ENCODE measurements at places on chromosomes 5 and 9. TPM values are rescaled to one million over a fixed set of nuclear protein-coding genes. Genes with fewer than 3 reads are reported as not detected.

The GLDC gene
- polyA plus RNA-seq = not detected

DNA sequence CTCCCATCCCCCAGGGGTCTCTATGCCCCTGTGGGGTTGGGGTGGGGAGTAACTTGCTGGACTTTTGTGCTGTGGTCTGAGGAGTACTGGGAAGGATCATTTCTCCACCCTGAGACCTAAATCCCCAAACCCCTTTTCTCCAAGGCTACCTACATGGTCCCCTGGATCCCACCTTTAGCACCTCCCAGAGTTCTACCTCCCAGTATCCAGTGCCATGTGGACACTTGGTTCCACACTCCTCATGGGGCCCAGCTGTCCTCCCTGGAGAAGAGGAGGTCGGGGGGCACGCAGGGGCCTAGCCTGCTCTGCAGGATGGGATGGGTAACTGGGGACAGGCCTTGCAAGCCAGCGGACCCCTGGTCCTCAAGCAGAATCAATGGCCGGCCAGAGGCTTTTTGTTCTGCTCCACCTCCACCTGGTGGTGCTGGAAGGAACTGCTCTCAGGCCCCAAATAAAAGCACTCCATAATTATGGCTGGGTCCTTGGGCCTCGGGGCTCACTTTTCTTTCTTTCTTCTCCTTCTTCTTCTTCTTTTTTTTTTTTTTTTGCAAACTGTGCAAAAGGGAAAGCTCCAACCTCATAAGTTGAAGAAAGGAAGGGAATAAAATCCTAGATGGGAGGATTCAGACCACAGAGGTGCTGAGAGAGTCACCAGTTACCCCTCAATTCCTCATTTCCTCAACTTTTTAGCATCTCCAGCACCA lies 68.4 kb downstream of the PSD2 start:
- no peak overlapping the region for H3K4me3 ChIP-seq
- no peak overlapping the region for H3K27ac ChIP-seq
- peak; percentile 74 for DNase-seq
- no peaks in the 10 kb centered on the region for H3K36me3 ChIP-seq
- no peaks in the 10 kb centered on the region for H3K27me3 ChIP-seq

DNA sequence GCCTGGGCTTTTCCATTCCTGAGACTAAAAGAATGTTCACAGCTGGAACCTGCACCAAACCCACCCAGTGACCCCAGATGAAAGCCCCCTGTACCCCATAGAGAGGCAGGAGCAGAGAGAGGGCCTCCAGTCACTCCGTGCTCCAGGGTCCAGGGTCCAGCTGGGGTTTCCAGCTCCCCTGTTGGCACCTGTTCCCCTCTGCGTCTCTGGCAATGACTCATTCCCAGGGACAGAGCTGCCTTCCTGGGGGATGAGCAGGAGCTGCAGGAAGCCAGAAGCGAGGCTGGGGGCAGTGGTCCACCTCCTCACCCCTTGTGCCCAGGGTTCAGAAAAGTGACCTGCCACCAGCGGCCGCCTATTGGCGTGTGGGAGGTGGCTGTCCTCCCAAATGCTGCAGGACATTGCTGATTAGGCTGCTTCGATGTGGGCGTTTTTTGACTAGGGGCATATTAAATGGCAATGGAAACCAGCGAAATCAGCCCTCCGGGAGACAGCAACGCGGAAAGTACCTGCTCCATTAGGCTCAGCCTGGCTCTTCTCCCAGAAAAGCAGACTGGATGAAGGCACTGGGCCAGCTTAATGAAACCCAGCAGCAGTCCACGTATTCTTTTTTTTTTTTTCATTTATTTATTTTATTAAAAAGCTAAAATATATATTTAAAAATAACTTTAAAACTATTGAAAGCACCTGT lies 97.4 kb downstream of the DAP start:
- H3K27ac ChIP-seq = no peak overlapping the region
- H3K4me1 ChIP-seq = peaks cover 9% of the 10 kb centered on the region
- H3K27me3 ChIP-seq = no peaks in the 10 kb centered on the region
- peak; percentile 48 for DNase-seq
- no peak overlapping the region for H3K4me3 ChIP-seq
- no peaks in the 10 kb centered on the region for H3K36me3 ChIP-seq

DNA sequence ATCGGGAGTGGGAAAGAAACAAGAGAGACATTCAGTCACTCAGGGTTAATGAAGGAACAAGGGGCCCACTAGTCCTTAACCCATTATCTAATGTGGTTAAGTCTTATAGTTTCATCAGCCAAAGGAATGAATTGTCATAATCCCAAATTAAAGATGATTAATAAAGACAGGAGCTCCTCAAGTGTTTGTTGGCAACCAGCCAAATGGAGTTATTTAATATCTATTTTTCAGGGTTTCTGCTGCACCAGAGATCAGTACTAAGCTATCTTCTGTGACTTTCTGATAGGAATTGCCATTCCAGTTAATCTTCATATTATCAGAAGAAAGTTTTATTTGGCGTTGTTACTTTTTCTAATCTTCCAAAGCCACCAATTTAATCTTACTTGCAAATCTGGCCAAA lies 34.0 kb upstream of the FCHO2 start:
- no peak overlapping the region for H3K27ac ChIP-seq
- no peak overlapping the region for H3K4me3 ChIP-seq
- no peaks in the 10 kb centered on the region for H3K36me3 ChIP-seq
- no peaks in the 10 kb centered on the region for H3K27me3 ChIP-seq
- H3K4me1 ChIP-seq = no peaks in the 10 kb centered on the region
- DNase-seq = no peak

GRCh38 chr9:8268216-8268878 lies 468.8 kb upstream of the DMAC1 start:
- no peaks in the 10 kb centered on the region for H3K36me3 ChIP-seq
- no peak overlapping the region for H3K27ac ChIP-seq
- peak; percentile 41 for DNase-seq

The LRRC19 gene
- polyA plus RNA-seq = not detected

DNA sequence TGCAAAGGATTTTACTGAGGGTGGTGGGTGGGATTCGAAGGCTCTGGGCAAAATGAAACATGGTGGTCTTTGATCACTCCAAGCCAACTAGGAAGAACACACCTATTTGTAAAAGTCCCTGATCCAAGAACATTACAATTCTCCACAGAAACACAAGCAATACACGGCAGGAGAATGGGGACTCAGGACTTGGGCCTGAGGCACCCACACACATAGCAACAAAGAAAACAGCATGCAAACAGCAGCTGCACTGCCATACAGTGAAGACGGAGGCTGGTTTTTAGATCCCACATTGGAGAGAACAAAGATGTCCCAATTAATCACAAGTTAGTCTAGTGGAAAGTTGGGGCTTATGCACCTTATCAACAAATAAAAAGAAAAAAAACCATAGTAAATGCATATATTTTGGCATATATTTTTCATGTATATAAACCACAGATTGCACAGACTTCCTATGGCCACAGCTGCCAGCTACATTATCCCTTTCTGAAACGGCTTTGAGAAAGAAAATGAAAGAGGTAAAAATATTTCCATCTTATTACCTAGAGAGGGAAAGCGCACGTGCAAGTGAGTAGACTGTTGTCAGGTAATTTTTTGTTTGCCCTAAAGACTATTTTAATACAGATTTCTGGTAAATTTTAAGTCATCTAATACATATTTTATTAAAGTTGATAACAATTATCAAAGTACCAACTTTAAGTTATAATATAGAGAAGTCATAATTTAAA lies 410.9 kb downstream of the BNC2 start:
- DNase-seq = peak; percentile 45
- no peak overlapping the region for H3K4me3 ChIP-seq

The KIF24 gene
- polyA plus RNA-seq = 0.37 TPM

GRCh38 chr5:131534974-131535373 lies 100.1 kb downstream of the RAPGEF6 start:
- H3K4me3 ChIP-seq = no peak overlapping the region
- no peaks in the 10 kb centered on the region for H3K27me3 ChIP-seq
- no peak for DNase-seq
- peaks cover 27% of the 10 kb centered on the region for H3K4me1 ChIP-seq

The PCDHGB1 gene
- polyA plus RNA-seq = not detected

- no peaks in the 10 kb centered on the region for H3K4me1 ChIP-seq
- DNase-seq = peak; percentile 68
- no peak overlapping the region for H3K27ac ChIP-seq
- H3K27me3 ChIP-seq = no peaks in the 10 kb centered on the region
- H3K36me3 ChIP-seq = peaks cover 67% of the 10 kb centered on the region
- H3K4me3 ChIP-seq = no peak overlapping the region
Measured at GRCh38 chr5:53095931-53096525, 13.5 kb downstream of the MOCS2 start.

The ANXA2R gene
- polyA plus RNA-seq = 2.2 TPM

DNA sequence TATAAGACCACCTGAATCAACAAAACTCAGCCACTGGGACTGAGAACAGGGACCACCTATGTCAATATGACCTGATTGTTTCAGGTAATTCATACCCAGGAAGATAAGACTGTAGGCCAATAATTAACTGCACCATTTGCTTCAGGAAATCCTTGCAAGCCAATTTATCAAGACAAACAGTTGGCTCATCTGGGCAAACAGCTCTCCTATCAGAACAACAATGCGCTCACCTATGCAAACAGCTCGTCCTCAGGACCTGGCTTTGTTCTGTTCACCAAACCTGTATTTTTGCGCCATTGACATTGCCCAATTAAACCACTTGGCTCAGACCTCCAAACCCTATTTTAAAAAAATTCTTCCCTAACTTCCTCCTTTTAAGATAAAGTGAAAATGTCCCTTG lies 92.3 kb upstream of the MARCHF11 start:
- H3K27me3 ChIP-seq = no peaks in the 10 kb centered on the region
- H3K27ac ChIP-seq = no peak overlapping the region
- no peak overlapping the region for H3K4me3 ChIP-seq
- no peaks in the 10 kb centered on the region for H3K4me1 ChIP-seq
- DNase-seq = no peak
- no peaks in the 10 kb centered on the region for H3K36me3 ChIP-seq

The IL13 gene
- polyA plus RNA-seq = not detected

DNA sequence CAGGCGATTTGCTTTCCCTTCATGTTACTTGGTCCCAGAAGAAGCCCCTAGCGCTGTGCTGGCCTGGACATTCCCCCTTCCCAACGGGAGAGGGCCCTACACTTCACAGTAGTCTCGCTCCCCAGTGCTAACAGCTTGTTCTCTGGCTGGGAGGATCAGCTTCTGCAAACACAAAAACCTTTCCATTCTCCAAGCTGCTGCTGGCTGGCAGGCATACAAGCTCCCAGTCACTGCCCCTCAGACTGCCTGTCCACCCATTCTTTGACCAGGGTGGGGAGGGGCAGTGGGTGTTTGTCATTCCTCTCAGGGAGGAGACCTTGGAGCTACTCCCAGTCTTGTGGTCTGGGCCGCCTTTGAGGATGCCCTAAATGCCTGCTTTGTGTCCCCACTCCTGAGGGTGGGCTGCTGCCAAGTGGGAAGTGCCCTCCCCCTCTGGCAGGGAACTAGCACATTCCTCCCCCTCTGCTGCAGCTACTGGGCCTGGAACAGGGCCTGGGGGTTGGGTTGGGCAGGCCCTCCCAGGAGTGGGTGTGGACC lies 20.8 kb downstream of the ENHO start:
- H3K27me3 ChIP-seq = no peaks in the 10 kb centered on the region
- no peaks in the 10 kb centered on the region for H3K36me3 ChIP-seq
- peak; percentile 61 for DNase-seq
- no peak overlapping the region for H3K4me3 ChIP-seq
- H3K27ac ChIP-seq = peak overlapping the region; percentile 52
- H3K4me1 ChIP-seq = peaks cover 22% of the 10 kb centered on the region

The UGT3A2 gene
- polyA plus RNA-seq = not detected

GRCh38 chr9:69079186-69079585 lies 43.6 kb downstream of the FXN start:
- peaks cover 24% of the 10 kb centered on the region for H3K4me1 ChIP-seq
- DNase-seq = no peak
- H3K4me3 ChIP-seq = no peak overlapping the region
- H3K27ac ChIP-seq = no peak overlapping the region
- H3K27me3 ChIP-seq = no peaks in the 10 kb centered on the region

GRCh38 chr9:105693435-105694189 lies 729 bp upstream of the TMEM38B start:
- no peaks in the 10 kb centered on the region for H3K36me3 ChIP-seq
- H3K27ac ChIP-seq = no peak overlapping the region
- peak; percentile 40 for DNase-seq
- peak overlapping the region; percentile 98 for H3K4me3 ChIP-seq

The ACOT12 gene
- not detected for polyA plus RNA-seq

DNA sequence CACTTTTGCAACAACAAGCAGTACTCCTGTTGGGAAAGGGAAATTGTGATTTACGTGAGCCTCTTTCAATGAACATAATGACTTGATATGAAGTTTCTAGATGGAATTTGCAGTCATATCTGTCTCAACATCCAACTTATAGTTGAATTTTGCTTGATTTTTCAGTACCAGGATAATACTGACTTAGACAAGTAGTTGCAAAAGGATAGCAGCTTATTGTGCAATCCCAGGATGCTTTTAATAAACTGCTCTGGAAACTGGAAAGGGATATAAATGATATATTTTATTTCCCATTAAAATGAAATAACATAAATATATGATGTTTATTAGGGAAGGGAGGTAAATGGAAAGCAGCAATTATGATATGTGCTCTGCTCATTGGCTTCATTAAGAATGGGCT lies 174.4 kb upstream of the RGMB start:
- no peak for DNase-seq
- H3K36me3 ChIP-seq = no peaks in the 10 kb centered on the region
- H3K4me3 ChIP-seq = no peak overlapping the region
- H3K27me3 ChIP-seq = no peaks in the 10 kb centered on the region

GRCh38 chr5:32259033-32259432 lies 53.7 kb downstream of the MTMR12 start:
- no peaks in the 10 kb centered on the region for H3K27me3 ChIP-seq
- peak overlapping the region; percentile 43 for H3K27ac ChIP-seq
- H3K4me1 ChIP-seq = peaks cover 19% of the 10 kb centered on the region
- DNase-seq = no peak
- H3K4me3 ChIP-seq = no peak overlapping the region

DNA sequence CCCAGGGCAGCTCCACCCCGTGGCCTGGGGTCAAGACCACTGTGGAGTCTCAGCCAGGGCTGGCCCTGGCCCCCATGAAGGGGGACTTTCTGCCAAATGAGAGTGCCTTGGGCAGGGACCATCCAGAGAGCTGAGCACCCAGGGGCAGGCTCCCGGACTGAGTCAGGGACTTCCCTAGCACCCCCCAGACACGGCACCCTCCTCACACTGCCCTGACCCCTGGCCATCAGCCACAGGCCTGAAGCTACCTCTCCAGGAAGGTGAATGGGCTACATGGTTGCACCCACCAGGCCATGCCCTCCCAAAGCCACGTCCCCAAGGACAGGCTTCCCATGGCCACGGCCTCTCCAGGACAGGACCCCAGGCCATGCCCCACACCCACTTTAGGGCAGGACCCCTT lies 9.5 kb downstream of the CCDC187 start:
- H3K27ac ChIP-seq = no peak overlapping the region
- peaks cover 25% of the 10 kb centered on the region for H3K4me1 ChIP-seq
- no peaks in the 10 kb centered on the region for H3K36me3 ChIP-seq
- no peak overlapping the region for H3K4me3 ChIP-seq
- DNase-seq = no peak

The CCNO gene
- 6.7 TPM for polyA plus RNA-seq

The UBE2QL1 gene
- 2.7 TPM for polyA plus RNA-seq
